ENCODE measurements at places on chromosomes 16 and 17.

DNA sequence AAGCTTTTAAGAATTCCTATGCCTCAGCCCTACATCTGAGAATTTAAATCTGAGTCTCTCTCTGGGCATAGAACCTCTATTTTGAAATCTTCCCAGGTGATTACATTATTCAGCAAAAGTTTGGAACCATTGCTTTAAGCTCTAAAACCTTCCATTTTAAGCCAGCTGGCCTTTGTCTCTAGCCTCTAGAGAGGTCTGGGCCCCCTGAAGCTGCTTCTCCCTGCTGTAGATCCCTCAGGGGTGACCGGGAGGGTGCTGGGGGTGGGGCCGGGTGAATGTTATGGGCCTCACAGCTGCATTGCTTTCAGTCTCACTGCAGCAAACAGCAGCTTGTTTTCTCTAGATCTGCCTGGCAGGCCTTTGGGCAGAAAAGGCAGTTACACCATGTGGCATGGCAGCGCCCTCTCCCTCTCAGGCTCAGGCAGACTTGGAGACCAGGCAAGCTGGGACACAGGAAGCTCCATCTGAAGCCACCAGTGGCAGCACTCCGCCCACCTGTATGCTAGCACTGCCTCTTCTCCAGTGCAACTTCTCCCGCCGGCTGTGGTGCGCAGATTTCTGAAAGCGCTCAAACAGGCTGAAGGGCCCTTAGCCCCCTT lies 66.3 kb downstream of the MPRIP start:
- no peak for DNase-seq

DNA sequence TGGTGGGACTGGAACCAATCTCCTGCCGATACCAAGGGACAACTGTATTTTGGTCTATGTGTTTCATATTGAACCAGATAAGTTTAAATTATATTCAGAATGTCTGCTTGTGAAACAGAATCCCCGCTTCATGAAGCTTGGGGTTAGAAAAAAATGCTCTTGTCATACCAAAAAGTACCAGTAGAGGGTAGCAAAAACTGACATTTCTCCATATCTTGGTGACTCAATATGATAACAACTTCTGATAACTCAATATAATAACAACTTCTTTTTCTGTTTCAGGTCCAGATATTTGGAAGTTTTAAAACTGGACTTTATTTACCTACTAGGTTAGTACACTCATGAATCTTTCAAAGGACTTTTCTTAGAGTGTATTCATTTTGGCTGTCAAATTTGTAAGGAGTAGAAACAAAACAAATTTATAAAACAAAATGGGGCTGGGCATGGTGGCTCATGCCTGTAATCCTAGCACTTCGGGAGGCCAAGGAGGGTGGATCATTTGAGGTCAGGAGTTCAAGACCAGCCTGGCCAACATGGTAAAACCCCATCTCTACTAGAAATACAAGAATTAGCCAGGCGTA lies 52.3 kb upstream of the ADCY7 start:
- DNase-seq = no peak

- no peak for DNase-seq
Observed at GRCh38 chr17:38725066-38725465, 5.1 kb upstream of the CISD3 start.

- DNase-seq = no peak
Observed at GRCh38 chr16:4891886-4892216, 44.6 kb downstream of the UBN1 start.

DNA sequence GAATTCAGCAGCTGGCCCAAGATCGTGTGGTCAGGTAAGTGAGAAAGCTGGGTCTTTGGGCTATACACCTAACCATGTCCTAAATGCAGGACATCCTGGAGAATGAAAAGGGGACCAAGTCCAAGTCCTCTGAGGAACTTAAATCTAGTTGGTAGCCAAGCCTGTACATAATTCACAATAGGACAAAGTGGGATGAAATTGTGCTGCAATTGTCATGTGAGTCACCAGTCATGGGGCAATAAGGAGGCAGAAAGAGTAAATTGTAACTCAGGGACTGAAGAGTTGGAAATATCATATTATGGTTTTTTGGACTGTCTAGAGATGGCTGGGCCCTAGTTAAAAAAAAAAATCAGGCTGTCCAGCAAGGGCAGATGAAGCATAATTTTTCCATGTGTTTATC lies 202.6 kb downstream of the CYLD start:
- no peak for DNase-seq

DNA sequence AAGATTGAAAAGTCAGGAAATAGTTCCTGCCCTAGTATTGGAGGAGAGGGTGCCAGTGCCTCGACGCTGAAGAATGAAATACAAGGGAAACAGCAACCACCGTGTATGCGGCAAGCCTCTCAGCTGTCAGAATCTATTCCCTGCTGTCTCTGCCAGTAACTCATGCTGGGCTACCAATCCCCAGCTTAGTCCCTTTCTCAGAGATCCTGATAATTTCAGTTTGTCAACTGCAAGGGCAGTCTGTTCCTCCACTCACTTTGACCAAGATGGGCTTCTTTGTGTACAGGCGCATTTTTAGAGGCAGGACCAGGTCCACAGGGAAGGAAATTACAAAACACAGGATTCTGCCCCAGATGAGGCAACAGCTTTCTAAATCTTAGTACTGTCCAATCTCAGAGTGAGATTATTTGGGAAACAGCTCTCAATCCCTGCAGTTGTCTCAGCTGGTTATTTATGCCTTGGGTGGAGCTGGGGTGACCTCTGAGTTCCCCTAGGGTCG lies 1.3 kb downstream of the NQO1 start:
- no peak for DNase-seq
